ENCODE measurements at places on chromosomes 5 and 9.

DNA sequence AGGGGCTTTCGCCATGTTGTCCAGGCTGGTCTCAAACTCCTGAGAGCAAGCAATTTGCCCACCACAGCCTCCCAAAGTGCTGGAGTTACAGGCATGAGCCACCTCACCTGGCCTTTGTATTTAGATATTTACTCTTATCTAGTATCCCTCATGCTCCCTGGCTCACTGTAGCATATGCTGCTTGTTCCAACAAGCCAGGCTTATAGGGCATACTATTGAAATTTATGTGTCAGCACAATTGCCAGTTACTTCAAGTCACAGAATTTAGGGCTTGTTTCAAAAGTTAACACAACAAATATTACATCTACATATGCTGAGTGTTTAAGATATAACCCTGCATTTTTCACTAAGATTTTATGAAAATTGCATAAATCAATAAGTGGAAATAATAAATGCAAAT lies 469.2 kb upstream of the ZNF608 start:
- DNase-seq, result no peak

GRCh38 chr9:92407818-92408217 lies 3.4 kb upstream of the OGN start:
- no peak for DNase-seq

DNA sequence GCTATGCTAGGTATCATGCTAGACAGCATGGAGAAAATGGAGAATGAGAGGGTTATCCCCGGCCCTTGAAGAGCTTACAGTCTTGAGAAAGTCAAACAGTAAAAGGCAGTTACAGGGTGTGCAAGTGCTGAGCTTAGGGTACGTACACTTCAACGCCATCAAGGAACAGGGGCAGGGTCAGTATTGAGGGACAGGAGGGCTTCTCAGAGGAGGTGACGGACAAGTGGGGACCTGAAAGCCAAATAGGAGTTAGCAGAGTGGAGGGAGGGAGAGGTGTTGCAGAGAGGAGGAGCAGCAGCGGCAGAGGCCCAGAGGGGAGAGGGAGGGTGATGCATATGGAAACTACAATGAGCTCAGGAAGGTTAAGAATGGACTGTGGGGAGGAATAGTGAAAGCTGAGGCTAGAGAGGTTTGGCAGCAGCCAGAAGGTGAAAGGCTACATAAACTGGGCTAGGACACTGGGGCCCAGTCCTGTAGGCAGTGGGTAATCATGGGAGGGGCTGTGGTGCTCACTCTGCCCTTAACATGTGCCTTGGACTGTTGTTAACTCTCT lies 88.0 kb downstream of the NRG2 start:
- no peak for DNase-seq

GRCh38 chr5:3827624-3828023 lies 232.0 kb downstream of the IRX1 start:
- DNase-seq, result no peak

- DNase-seq, result no peak
Observed at GRCh38 chr5:73968729-73969128, 342.7 kb downstream of the ARHGEF28 start.

DNA sequence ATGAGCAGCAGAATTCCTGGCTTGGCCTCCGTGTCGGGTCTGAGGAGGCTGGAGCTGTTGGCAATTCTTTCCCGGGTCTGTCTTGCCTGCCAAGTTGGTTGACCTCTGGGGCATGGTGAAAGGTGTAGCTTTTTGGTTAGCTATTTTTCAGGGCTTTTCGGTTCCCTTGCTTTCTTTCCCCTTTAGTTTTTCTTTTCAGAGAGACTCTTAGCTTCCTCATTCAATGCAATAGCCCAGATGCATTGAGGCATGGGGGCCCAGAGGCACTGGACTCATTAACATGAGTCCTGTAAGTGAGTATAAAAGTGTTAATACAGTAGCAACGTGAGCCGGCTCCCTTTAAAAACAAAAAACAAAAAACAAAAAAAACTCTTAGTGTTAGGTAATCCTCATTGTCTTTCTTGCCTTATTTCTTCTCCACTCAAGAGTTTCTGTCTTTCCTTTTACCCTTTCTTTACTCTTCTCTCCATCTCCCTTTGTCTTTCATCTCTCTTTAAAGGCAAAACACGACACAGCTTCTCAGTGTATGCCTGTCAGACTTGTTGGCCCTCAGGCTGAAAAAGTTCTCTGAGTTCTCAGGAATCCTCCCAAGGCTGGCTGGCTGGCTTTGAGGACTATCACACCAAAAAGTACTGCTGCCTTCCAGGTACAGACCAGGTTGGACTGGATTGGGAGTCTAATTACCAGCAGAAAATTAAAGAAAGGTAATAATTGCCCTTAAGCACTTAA lies 289.9 kb upstream of the TUT7 start:
- DNase-seq, result no peak

DNA sequence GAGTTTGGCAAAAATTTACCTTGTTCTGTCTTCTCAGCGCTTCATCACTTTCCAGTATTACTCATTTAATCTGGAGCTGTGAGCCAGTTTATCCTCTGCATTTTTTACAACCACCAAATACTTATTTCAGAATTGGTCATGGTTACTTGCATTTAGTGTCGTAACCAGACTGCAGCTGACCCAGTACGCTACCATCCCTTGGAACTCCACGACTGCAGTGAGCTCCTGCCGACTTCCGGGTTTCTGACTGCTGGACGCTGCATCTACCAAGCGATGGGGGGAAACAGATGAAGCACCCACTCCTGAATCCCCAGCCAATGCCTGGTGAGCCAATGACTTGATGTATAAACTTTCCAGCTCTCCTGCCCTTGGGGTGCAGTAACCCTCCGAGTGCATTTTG lies 174.4 kb upstream of the PRLR start:
- no peak for DNase-seq
